ENCODE measurements at places on chromosomes 6 and 20.

GRCh38 chr20:444117-444516 is 18.2 kb downstream of the TBC1D20 start:
- no peak for DNase-seq

- no peak for DNase-seq
These were observed 2.6 kb downstream of the GHRH start for GRCh38 chr20:37259031-37259430.

DNA sequence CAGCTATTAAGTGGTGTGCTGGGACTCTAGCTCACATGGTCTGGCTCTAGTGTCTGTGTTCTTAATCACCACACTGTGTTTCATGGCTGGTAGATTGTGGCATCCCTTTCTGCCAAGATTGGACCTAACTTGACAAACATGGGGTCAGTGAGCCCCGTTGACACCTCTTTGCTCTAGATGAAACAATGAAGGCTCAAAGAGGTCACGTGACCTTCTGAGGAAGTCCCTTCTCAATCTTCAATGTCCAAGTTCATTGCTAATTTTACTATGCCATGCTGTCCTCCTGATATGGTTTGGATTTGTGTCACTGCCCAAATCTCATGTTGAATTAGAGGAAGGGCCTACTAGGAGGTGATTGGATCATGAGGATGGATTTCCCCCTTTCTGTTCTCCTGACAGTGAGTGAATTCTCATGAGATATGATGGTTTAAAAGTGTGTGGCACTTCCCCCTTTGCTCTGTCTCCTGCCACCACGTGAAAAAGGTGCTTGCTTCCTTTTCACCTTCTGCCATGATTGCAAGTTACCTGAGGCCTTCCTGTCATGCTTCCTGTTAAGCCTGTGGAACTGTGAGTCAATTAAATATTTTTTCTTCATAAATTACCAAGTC is 177.8 kb upstream of the MYLIP start:
- DNase-seq = no peak

GRCh38 chr6:92339936-92340640 is 1079.3 kb downstream of the EPHA7 start:
- no peak for DNase-seq

DNA sequence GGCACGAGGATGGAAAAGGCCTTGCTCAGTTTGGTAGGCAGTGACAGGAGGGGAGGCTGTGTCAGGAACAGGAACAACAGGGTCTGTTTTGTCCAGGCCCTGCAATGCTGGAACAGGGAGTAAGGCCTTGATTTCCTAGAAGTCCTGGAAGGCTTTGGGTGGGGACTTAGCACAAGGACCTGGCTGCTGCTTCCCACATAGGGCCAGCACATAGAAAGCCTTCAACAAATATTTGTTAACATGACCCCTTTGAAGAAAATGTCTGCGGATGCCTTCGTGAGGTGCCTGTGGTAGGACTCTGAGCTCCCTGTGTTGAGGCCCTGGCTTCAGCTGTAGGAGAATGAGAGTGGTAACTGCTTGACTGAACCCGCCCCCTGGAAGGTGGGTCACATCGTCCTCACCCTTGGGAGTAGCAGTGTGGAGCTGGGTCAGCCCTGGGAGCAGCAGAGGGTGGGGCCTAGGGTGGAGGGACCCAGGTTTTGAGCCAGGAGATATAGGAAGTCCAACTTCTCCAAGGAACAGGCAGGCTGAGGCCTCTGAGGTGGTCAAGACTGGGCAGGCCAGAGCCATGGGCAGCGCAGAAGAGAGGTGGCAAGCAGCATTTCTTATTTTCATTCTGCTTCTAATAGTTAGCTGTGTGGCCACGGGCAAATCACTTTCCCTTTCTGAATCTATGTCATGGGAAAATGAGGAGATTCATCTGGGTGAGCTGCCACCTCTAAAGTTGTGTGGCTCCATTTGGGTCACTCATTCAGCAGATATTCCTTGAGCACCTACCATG is 50.0 kb downstream of the CNBD2 start:
- no peak for DNase-seq

DNA sequence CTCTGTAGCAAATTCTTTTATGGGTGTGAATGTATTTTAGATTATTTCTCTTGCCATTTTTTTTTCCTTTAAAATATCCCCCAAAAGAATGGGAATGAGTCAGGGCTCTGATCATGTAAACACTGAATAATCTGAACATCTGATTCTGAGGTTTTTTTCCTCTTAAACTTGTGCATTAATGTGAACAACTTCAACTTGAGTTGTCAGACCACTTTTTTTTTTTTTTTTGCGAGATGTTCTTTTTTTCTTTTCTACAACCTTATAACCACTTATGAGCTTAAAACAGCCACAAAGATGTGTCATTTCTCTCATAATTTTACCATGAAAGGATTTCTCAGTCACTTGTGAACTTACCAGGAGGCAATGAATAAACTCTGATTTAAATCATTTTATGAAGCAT is 85.3 kb downstream of the TBC1D7 start:
- no peak for DNase-seq

- no peak for DNase-seq
These were observed 280.6 kb upstream of the RUNX2 start for GRCh38 chr6:45047573-45047972.

DNA sequence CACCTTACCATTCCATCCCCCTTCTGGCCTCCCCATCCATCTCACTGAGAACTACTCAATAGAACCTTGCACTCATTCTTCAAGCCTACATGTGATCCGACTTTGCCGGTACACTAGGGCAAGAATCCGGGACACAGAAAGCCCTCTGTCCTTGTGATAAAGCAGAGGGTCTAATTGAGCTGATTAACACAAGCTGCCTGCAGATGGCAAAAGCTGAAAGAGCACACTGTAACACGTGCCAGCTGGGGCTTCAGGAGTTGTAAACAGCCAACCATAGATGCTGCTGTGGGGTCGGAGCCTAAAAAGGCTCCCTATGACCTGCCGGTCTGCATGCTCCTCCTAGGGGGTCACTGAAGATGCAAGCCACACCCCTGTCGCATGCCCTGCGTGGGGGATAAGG is 124.1 kb downstream of the RNF144B start:
- DNase-seq = no peak

- no peak for DNase-seq
These were observed 8.2 kb downstream of the TRAF3IP2 start for GRCh38 chr6:111597291-111598086.

GRCh38 chr6:135779213-135779612 is 72.3 kb upstream of the PDE7B start:
- DNase-seq = no peak

DNA sequence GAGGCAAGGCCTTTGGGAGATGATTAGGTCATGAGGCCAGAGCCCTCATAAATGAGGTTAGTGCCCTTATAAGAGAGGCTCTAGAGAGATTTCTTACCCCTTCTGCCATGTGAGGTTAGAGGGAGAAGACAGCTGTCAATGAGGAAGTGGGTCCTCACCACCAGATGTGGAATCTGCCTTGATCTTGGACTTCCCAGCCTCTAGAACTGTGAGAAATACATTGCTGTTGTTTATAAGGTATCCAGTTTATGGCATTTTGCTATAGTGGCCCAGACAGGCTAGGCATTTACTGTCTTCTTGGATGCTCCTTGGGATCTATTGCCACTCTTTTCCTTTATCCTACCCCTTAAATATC is 57.1 kb upstream of the CITED2 start:
- DNase-seq = no peak

DNA sequence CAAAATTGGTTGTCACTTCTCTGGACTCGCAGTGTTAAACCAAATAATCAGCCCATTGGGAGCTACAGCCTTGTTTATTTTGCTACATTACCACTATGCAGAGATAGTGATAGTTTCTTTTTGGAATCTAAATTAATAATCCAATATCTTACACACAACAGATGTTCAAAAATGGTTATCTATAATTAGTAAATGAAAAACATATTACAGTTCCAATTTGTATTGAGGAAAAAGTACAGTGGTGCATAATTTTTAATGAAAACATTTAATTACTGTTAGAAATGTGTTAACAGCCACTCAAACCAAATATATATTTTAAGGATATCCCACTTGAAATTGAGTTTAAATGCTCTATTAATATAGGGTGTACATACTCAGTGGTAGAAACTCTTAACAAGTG is 327.3 kb upstream of the MARCKS start:
- DNase-seq = no peak

- no peak for DNase-seq
These were observed 379.7 kb downstream of the LAMA2 start for GRCh38 chr6:129262661-129263060.

- DNase-seq = no peak
These were observed 252.9 kb downstream of the GRM1 start for GRCh38 chr6:146281651-146282362.

DNA sequence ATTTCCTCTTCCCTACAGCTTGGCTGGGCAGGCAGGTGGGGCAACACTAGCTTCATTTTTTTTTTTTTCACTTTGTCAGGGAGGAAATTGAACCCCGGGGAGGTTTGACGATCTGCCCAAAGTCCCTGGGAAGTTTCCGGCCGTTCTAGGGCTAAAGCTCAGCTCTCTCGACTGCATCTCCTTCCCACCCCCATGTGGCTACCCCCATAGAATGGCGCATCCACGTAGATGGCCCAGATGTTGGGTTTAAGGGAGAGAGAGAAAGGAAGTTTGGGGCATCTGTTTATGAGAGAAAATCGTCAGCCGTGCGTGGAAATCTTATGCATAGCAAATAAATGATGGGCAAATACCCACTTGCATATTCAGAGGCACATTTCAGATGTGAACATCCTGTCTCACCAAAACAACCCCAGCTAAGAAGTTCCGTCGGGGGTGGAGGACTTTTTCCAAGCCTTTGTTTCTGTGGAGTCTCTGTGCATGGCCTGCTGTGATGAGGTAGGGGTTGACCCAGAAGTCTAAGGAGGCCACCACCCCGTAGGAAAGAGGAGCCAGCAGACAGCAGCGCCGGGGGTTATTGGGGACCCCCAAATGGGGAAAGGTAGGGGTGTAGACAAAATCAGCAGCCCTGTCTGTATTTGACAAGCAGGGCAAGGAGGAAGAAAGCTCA is 40.5 kb upstream of the ZNF831 start:
- peak; percentile 46 for DNase-seq

DNA sequence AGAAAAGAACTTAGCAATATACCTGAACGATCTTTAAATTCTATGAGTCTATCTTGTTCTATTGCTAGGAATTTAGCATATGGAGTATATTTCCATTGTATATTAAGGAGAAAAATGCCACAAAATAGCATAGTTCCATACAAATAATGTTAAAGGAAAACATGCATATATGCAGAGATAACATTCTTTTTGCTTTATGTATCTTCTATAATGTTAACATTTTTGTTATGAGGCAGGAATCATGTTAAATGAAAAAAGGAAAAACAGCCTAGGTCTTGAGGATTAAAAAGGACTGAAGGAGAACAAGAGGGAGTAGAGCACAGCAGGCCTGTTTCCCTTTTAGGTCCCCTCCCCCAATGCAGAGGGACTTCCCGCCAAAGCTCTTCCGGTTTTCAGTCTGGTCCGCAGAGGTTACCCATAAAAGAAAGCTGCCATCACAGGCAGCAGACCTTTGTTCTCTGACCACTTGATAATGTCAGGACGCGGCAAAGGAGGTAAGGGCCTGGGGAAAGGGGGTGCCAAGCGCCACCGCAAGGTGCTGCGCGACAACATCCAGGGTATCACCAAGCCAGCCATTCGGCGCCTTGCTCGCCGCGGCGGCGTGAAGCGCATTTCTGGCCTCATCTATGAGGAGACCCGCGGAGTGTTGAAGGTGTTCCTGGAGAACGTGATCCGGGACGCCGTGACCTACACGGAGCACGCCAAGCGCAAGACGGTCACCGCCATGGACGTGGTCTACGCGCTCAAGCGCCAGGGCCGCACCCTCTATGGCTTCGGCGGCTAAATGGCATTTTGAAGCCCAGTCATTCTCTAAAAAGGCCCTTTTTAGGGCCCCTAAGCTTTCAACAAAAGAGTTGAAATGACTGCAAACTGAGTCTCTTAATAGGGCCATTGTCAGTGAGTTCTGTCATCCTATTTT is 108.4 kb upstream of the PRSS16 start:
- peak; percentile 35 for DNase-seq

DNA sequence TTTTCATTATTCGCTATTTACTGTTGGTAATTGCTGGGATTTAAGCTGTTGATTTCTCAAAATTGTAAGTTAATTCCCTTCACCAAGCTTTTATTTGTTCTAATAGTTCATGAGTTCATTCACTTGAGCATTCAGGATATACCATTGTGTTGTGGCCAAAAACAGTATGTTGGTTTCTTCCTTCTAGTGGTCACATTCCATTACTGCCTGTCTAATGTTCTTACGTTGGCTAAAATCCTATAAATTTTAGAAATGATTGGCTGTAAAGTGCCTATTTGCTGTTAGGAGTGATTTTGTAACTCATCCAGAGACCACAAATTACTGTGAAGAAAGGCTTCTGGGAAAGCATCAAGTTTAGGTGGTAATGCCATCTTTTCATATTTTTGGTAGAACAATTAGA is 76.3 kb downstream of the FARS2 start:
- no peak for DNase-seq

- DNase-seq = no peak
These were observed 148.2 kb upstream of the PREP start for GRCh38 chr6:105550955-105551620.

DNA sequence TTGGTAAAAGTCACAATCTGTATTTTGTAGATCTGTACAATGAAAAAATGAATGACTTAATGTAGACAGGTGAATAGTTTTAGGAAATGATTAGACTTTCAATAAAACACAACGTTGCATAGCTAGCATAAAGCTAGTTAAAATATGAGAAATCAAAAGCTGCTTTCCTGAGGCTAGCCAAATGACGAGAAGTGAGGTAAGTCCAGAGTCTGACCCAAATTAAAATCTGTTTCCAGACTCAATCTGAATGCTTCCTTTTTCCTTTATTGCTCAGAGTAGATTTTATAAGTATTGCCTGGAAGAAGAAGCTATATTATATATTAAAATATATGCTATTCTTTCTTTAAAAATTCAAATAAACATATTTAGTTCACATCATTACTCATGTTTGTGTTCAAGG is 615.4 kb downstream of the CD109 start:
- DNase-seq = no peak

- DNase-seq = no peak
These were observed 59.7 kb downstream of the GRIK2 start for GRCh38 chr6:101453221-101453620.

DNA sequence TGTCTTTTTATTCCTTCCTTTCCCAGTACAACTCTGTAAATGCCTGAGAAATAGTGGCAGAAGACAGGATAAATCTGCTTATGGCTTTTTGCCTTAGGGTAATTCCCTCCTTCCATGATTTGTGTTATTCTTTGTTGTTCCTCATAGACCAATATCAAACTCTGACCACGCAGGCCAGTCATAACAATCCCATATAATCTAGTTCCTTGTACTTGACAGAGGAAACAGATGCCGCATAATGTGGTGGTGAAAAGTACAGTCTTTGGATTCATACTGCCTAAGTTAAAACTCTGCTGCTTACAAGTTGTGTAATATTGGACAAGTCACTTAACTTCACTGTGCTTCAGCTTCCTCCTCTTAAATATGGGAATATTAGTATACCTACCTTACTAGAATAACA is 8.2 kb upstream of the BAG2 start:
- DNase-seq = no peak
